IPS DF 19.7 (cell line): ENCODE measurements at places on chromosomes 5 and 9.

DNA sequence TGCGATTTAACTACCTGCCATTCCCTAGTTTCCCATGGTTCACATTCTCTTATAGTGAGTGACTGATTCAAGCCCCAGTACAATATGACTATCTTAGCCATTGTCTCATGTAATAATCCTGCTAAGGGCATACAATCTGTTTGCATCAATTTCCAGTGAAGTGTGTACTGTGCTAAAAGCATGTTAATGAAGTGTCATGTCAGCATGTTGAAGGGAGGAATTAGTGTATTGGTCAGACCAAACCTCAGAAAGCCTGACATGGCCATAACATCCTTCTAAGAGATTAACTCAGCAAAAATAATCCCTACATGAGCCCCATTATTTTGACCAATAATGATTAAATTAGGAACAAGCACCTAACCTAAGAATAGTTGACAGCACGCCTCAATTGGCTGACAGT, 442.4 kb downstream of the ENC1 start:
- DNase-seq: no peak

GRCh38 chr5:18483451-18483850, 849.2 kb downstream of the TAF11L14 start:
- DNase-seq: peak; percentile 9

DNA sequence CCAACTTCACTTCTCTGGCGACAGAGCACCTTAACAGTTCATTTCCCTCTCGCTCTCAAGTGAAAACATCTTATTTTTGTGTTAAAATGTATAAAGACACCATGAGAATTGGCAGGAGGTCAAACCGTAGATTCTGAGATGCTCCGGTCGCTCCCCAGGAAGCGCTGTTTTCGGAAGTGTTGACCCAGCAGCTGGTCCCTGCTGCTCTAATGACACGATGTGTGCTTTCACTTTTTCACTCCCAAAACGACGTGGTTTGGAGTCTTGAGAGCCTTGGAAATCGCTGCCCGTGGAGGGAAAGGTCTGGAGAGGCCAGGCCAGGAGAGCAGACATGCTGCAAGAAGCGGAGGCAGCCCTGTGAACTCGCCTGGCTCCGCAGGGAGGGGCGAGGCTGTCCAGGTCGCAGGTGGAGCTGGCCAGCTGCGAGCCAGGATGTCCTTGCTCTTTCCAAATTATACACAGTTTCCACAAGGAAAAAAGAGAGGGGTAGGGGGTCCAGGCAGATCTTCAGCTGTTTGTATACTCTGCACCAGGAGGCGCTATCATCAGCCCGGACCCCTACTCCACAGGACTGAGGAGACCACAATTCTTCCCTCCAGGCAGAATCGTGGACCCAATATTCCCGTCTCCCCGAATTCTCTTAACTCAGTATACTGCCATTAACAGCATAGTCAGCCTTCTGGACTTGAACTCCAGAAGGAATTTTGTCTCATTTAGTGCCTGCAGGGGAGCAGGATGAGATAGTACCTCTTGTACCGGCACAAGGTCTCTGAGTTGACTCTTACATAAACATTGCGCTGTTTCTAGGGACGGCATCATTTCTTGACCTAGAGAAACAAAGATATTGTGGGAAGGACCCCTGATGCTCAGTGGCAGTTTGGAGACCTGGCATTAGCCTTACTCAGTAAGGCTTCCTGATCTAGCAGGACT, 248.6 kb upstream of the ANKRD55 start:
- no peak for DNase-seq

GRCh38 chr5:96952974-96953730, 17.3 kb downstream of the LNPEP start:
- no peak for DNase-seq

GRCh38 chr9:126113756-126114408, 212.7 kb upstream of the MVB12B start:
- DNase-seq: no peak

DNA sequence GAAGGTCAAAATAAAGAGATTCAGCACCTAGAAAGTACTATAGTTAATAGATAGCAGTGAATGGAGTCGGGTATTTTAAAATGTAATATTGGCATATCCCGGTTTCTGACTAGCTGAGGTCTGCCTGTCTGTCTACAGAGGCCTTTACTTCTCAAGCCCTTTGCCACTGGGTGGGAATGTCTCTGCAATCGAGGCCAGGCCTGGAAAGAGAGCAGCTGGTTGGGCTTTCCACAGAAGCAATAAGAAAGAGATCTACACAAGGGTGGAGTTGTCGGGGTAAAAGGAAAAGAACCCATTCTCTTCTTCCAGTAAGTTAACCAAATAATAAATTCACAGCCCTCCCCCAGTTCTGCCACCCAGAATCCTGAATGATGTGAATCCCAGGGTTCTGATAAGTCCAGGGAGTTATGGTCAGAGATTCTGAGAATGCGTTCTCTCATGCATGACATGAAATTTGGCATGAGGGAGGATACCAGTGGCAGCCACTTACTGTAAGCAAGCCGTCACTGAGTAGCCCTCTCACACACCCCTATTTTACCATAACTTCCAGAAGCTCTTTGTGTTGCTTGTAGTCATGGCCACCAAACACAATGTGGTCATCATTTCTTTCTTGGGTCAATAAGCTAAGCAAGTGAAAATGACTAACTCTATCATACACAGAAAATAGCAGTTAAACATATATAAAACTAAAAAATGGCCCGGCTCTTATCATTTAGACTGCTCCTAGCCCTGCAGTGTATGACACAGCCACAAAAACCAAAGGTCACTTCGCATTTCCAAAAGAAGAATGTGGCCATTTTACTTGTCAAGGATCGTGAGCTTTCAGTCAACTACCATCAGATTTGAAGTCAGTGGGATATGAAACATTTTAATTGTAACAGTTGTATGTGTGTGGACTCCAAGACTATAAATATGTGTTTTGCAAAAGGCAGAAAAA, 185.0 kb downstream of the GLIS3 start:
- no peak for DNase-seq

DNA sequence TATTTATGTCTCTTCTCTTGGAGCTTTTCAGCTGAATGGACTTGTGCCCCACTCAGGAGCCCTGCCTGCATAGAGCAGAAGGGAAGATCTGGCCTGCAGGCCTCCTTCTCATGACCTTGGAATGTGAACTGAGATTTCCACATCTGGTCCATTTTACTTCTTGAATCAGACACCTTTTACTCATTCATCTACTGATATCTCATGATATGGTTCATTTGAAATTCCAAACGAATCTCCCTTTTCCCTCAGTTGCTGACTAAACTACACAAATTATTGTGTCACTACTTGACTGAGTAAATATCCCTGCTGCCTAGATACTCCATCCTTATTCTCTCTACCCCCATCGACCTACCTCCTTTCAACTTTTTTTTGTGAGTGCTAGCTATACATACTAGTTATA, 138.7 kb downstream of the PLCXD3 start:
- no peak for DNase-seq

DNA sequence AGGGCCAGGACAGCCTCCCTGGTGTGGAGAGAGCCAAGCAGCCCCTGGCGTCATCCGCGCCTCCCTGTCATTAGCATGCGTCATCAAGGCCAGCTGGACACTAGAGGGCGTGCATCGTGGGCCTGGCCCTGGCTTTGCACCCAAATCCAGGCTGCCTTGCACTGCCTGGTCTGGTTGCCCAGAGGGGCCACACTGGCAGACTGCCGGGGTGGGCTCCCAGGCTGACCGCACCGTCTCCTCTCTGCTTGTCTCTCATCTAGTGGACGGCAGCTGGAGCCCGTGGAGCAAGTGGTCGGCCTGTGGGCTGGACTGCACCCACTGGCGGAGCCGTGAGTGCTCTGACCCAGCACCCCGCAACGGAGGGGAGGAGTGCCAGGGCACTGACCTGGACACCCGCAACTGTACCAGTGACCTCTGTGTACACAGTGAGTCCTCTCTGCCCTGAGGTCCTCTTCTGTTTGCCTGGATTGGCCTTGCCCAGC, 29.0 kb downstream of the HK3 start:
- peak; percentile 17 for DNase-seq
